ENCODE measurements at places on chromosomes 4 and X.

GRCh38 chrX:109842611-109843010 lies 109.6 kb upstream of the ACSL4 start:
- DNase-seq = no peak

GRCh38 chrX:8429692-8430249 lies 34.9 kb upstream of the VCX3B start:
- no peak for DNase-seq

- peak; percentile 45 for DNase-seq
These were observed 12.7 kb upstream of the PAQR3 start for GRCh38 chr4:78951862-78952472.

- no peak for DNase-seq
These were observed 12.8 kb upstream of the DUSP9 start for GRCh38 chrX:153634236-153634635.

GRCh38 chr4:99622341-99622740 lies 35.3 kb downstream of the C4orf54 start:
- no peak for DNase-seq

DNA sequence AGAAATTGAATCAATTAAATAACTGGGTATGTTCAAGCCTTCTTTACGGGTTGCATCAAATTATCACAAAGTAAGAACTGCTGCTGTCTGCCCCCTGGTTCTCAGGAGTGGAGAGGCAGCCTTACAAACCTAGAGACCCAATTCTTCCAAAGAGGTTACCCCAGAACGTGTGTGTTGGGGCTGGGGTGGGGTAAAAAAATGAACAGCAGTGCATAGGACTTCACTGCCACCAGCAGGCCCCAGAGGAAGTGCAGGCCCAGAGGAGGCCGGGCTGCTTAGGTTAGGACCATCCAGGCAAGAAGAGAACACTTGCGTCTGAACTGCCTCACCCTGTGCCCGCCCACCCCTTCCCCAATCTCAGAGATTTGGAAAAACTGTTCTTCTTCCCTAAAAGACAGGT lies 1.5 kb upstream of the NWD2 start:
- no peak for DNase-seq

- DNase-seq = no peak
These were observed 115.5 kb upstream of the ZDHHC15 start for GRCh38 chrX:75638332-75638731.

- DNase-seq = no peak
These were observed 35.5 kb upstream of the PARM1 start for GRCh38 chr4:74897386-74897785.

- DNase-seq = no peak
These were observed 109.7 kb downstream of the PDLIM5 start for GRCh38 chr4:94561249-94562024.

DNA sequence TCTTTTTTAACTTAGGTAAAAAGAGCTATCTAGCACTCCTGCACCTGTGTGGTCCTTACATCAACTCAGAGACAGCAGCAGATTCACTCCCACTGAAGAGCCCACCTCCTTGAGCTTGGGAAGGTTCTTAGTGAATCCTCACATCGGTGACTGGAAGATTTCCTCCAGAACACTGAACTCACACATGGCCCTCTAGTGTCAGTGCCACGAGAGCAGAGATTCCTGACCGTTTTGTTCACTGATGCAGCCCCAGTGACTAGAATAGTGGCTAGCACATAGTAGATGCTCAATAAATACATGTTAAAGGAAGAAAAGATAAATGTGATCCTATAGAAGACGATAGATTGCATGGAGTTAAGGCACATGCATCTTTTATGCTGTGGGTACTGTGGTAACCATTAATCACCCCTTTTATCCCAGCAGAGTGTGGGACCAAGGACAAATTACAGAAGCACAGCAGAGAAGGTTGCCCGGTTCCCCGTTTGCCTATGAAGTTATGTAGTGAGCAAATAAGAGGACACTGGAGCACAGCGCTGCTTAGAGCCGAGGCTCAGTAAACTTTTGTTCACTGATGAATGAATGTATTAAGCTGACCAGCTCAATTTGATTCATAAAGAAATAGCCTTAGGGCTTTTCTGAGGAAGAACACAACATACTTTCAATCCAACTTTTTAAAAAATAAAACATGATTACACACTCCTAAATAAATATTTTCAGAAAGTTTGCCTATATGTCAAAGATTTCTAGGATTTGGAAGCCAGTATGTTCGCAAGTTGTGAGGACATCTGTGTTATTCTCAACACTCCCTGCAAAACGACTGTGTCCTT lies 8.7 kb downstream of the GASK1B start:
- DNase-seq = no peak

DNA sequence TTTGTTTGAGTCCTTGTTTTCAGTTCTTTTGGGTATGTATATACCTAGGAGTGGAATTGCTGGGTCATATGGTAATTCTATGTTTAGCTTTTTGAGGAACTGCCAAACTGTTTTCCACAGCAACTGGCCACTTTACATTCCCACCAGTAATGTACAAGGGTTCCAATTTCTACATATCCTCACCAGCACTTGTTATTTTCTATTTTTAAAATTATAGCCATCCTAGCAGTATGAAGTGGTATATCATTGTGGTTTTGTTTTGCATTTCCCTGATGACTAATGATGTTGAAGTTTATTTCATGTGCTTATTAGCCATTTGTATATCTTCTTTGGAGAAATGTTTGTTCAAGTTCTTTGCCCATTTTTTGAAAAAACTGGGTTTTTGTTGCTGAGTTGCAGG lies 39.6 kb downstream of the TMEM164 start:
- DNase-seq = no peak

- peak; percentile 58 for DNase-seq
These were observed 14.5 kb downstream of the SLC25A5 start for GRCh38 chrX:119482481-119483480.

GRCh38 chrX:110432906-110433215 lies 74.2 kb downstream of the RTL9 start:
- no peak for DNase-seq

DNA sequence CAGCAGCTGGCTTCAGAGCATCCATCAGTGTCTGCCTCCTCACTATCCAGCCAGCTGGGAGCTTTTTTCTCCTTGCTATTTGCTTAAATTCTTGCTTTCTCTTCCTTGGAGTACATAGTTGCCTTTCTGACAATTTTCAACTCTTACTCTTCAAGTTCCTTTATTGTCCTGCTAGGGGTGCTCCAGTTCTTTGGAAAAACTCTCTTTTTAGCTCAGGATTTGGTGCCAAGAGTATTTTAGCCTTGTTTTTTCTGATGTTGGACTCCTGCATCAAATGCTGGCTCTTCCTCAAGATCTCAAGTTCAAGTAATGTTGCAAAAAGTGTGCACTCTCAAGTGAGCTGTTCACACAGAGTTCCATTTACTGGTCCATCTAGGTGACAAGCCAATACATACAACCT lies 126.4 kb downstream of the KDR start:
- no peak for DNase-seq

DNA sequence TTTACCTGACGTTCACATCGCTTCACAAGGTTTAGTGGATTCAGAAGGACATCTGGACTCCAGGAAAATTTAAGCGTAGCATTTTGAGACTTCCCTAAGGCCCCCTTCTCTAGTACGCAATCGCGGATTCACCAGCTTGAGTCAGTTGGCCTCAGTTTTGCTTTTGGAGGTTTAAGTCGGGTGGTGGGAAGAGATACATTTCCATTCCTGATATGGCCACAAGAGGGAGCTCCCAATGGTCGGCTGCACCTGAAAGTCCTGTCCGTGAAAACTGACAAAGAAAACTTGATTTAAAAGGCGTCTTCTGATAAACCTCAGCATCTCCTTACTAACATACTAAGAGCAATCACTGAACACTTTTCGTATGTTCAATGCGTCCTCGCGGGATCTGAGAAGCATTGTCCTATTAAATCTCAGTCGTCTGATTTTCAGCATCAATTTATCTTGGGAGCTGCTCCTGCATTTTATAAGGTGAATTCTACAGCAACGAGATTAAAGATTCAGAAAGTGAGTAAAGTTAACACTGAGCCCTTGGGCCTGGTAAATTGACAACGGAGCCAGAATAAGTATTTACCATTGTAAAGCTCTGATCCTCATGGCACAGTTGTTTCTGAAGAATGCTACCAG lies 50.6 kb downstream of the LGI2 start:
- peak; percentile 45 for DNase-seq

GRCh38 chr4:168584321-168584771 lies 87.5 kb downstream of the PALLD start:
- no peak for DNase-seq

GRCh38 chr4:138241281-138242075 lies 671 bp downstream of the SLC7A11 start:
- DNase-seq = no peak

- DNase-seq = no peak
These were observed 116.6 kb downstream of the PAPSS1 start for GRCh38 chr4:107603430-107603829.

DNA sequence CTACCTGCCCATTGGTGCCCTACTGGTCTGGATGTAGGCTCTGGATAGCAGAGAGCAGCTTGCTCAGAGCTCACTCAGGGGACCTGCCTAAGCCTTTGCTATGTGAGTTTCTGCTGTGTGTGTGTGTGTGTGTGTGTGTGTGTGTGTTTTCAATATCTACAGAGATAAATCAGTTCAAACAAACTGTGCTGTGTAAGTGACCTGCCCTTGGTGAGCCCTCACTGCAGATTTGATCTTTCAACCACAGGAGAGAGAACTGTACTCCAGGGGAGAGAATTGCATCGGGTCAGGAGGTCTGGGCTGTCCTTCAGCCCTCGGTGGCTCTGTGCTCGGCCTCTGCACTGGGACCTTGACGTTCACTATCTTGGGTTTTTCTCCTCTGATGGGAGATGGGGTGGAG lies 35.0 kb upstream of the CDKN2AIP start:
- no peak for DNase-seq

- no peak for DNase-seq
These were observed 72.3 kb downstream of the SOX3 start for GRCh38 chrX:140432346-140433175.

- peak; percentile 19 for DNase-seq
These were observed 82.9 kb downstream of the LAS1L start for GRCh38 chrX:65451663-65452062.

DNA sequence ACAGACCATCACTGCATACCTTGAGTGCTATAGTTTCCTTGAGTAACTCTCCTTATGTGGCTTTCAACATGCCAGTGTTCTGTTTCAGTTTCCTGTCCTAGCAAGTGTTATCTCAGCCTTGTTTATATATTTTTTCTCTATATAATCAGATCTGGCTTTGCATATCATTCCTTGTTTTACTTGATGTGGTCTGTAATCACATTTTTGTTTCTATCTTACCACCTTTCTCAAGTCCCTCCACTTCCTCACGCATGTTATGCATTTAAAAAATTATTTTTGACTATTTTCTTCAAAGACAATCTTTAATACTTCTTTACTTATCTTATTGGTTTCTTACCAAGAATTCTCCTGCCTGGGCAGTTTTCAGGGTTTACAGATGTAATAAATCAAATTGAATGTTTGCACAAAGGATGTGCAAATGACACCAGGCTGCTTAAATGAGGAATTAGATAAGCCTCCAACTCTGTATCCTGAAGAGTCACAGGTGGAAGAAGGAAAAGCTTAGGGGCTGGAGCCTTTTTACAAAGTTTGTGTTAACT lies 351.2 kb downstream of the BMPR1B start:
- no peak for DNase-seq

DNA sequence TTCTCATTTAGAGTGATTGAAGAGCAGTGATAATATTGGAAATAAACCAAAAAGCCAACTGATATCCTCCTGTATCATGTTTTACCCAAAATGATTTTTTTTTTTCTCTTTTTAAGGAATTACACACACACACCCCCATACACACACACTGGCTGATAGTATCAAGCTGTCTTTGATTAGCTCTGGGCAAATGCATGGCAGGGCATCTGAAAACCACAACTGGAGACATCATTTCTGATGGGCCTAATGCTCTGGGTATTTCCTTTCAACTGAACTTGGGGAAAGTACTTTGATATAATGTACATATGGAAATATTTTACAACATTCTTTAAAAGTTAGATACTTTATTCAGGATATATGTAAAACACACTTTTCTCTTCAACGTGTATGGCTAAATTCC lies 14.2 kb upstream of the OSTC start:
- no peak for DNase-seq

DNA sequence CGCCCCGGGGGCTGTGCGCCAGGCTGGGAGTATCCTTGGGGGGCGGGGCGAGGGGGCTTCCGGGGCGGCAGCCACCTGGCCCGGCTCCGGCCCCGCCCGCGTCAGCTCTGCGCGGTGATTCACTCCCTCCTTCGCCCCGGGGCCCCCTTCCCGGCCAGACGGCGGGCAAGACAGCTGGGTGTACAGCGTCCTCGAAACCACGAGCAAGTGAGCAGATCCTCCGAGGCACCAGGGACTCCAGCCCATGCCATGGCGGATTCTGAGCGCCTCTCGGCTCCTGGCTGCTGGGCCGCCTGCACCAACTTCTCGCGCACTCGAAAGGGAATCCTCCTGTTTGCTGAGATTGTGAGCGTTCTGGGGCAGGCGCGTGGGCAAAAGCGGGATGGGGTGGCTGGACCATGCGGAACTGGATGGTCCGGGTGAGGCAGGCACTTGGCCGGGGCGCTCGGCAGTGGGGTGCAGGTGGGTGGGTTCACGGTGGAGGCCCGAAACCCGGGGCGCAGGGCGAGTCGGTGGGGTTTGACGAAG lies at the start of gene PLP2:
PLP2 (plus strand) TSS at position 147 of the 528 bp plus-strand sequence; CDS start at position 250, 103 bp downstream.
- DNase-seq = no peak

- DNase-seq = no peak
These were observed 19.1 kb upstream of the HERC6 start for GRCh38 chr4:88359558-88359957.

GRCh38 chrX:103774070-103774642 lies 2.5 kb upstream of the PLP1 start:
- peak; percentile 50 for DNase-seq

DNA sequence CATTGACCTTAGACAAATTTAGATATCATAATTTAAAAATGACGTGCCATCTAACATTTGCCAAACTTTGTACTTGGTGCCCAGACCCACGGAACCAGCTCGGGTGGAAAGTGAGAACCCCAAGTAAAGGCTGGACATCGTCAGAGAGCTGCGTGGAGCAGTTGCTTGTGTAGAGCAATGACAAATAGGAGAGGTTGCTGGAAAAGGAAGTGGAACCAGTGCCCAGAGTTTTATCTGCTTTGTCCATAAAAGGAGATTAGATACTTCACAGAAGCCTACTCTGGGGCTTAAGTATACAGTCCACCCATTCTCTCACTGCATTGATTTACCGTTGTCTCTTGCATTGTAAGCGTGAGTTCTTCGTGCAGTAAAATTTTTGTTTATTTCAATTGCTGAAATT lies 5.4 kb upstream of the TBC1D1 start:
- no peak for DNase-seq

DNA sequence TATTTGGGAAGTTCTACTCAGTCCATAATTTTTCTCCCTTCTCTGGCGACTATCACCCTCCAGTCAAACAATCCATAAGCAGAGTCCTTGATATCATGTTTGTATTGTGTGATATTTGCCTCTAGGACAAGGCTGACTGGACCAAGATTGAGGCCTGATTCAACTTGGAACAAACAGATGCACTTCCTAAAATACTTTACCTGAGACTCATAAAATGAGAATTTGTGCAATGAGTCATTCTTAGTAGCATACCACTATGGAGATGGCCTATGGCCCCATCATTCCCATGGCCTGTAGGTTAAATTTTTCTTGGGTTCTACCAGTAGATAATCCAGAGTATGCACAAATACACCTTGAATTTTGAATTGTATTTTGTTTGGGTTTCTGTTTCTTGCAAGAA lies 74.2 kb upstream of the DMD start:
- DNase-seq = no peak

GRCh38 chrX:71671043-71671780 lies 3.9 kb downstream of the LOC101059915 start:
- no peak for DNase-seq

Data from NCI-H460 (cell line).